HFFc6 (cell line): ENCODE measurements at places on chromosomes 3 and 15. TPM values are rescaled to one million over a fixed set of nuclear protein-coding genes. Genes with fewer than 3 reads are reported as not detected.

GRCh38 chr15:77863491-77864105 is 213.9 kb downstream of the TBC1D2B start:
- no peak for DNase-seq

The GOLGA6A gene
- not detected in 2 replicates for total RNA-seq

The CPN2 gene
- total RNA-seq: 0.14 to 0.24 TPM (median 0.21 TPM) in 3 replicates

The ROBO2 gene
- 0.17 and 0.42 TPM in 2 replicates for total RNA-seq

The POTEB3 gene
- not detected in 2 replicates for total RNA-seq
